ENCODE measurements at places on chromosomes 2 and 18.
A peak's percentile ranks its signal among the peaks of the same experiment; 100 is the strongest.

DNA sequence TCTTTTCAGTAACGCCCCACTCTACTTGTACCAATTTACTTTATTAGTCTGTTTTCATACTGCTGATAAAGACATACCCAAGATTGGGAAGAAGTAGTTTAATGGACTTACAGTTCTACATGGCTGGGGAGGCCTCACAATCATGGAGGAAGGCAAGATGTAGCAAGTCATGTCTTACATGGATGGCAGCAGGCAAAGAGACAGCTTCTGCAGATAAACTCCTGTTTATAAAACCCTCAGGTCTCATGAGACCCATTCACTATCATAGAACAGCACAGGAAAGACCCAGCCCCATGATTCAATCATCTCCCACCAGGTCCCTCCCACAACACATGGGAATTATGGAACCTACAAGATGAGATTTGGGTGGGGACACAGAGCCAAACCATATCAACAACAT, 38.8 kb upstream of the OSBPL6 start:
- DNase-seq, result no peak

GRCh38 chr2:96933305-96934181, 52.8 kb downstream of the FAM178B start:
- DNase-seq, result peak; percentile 59

GRCh38 chr2:229714080-229714735, at the start of gene DNER:
TSS of gene DNER (minus strand) at chr2:229714555. CDS start at chr2:229714423, 132 bp downstream.
- DNase-seq, result no peak

GRCh38 chr18:8260827-8261226, 348.4 kb upstream of the RAB12 start:
- no peak for DNase-seq
